ENCODE measurements at places on chromosomes 16 and 17. TPM values are rescaled to one million over a fixed set of nuclear protein-coding genes. Genes with fewer than 3 reads are reported as not detected.

Gene CDIP1
- 18.5 TPM for total RNA-seq

Gene TNFRSF13B
- not detected for total RNA-seq

Gene NTN1
- total RNA-seq, result 2.7 TPM

Gene PRCD
- total RNA-seq, result 0.79 TPM

DNA sequence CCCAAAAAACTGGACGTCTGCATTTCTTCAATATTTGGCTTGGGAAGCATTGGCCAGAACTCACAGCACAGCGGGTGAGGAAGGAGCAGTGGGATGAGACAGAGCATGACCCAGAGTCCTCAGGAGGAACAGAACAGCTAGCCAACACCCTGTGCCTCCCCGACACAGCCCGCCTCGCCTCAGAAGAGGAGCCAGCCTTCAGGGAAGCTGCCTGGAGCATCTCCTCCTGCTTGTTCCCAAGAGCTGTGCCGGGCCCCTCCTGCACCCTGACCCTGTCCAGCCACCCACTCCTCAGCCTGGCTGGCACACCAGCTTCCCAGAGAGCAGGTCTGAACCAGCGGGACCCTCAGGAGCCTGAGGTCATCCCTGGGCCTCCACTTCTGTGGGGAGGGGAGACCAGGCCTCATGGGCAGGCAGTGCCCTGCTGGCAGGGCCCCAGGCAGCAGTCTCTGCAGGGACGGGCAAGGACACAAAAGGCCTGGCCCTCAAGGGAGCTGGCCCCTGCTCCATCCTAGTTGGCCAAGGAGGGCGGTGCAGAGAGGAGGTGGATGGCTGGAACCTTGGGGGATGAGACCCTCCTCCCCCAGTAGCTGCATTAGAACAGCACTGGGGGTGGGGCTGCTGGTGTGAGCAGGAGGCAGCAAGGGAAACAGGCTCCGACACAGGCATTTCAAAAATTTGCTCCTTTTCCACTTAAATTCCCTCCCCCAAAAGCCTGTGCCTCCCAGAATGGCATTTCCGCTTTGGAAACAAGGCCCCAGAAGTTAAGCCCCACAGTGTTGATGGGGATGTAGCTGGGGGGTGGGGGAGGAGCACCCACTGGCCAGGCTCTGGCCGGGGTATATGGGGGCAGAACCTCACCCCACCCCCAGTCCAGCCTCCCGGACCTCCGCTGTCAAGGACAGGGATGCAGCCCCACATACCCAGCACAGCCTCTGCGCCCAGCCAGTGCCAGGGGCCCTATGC, 1.8 kb upstream of the BCAR1 start:
- no peak overlapping the region for H3K27ac ChIP-seq
- no peaks in the 10 kb centered on the region for H3K27me3 ChIP-seq
- DNase-seq, result peak; percentile 13
- H3K4me1 ChIP-seq, result peaks cover 26% of the 10 kb centered on the region
- no peak overlapping the region for H3K4me3 ChIP-seq
- H3K36me3 ChIP-seq, result no peaks in the 10 kb centered on the region

Measured in pancreas (tissue), 10 donors.